ENCODE measurements at places on chromosomes 13 and 19.

- no peak for DNase-seq
Measured at GRCh38 chr19:48558018-48558684, 6.2 kb downstream of the SULT2B1 start.

- no peak for DNase-seq
Measured at GRCh38 chr13:42388326-42388725, 116.4 kb downstream of the AKAP11 start.

DNA sequence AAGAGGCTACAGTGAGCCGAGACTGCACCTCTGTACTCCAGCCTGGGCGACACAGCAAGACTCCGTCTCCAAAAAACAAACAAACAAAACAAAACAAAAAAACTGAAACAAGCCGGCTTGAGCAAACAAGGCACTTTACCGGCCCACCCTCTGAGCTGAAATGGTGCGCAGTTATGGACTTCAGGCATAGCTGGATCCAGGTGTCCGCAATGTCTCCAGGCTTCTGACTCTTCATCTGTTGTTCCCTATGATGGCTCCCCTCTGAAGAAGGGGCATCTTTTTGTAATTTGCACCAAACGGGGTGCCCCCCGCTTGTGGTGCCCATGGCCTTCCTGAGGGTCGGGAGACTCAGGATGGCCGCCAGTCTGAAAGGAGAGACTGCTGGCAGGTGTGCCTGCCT, 6.2 kb downstream of the C2CD4C start:
- DNase-seq, result no peak

DNA sequence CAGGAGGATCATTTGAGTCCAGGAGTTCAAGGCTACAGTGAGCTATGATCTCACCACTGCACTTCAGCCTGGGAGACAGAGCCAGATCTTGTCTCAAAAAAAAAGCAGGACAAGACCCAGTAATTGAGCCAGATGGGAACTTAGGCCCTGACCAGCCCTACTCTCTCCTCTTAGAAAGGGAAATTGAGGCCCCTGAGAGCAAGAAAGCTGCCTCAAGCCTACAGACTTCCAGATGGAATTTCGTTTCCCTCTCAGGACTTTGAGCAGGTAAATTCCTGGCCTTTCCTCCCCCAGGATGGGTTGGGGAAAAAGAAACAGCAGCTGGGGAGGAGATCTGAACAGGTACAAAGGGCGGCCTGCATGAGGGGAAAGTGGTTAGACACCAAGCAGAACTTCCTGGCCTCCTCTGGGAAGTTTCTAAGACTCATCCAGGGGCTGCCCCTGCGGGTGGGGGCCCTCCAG, 3.6 kb upstream of the BCL3 start:
- no peak for DNase-seq

- no peak for DNase-seq
Measured at GRCh38 chr13:54637366-54637765, 1608.8 kb downstream of the OLFM4 start.

- DNase-seq, result no peak
Measured at GRCh38 chr13:53028637-53029203, at the start of gene OLFM4. OLFM4 (plus strand) TSS chr13:53028813; CDS start chr13:53028837, 24 bp downstream.

DNA sequence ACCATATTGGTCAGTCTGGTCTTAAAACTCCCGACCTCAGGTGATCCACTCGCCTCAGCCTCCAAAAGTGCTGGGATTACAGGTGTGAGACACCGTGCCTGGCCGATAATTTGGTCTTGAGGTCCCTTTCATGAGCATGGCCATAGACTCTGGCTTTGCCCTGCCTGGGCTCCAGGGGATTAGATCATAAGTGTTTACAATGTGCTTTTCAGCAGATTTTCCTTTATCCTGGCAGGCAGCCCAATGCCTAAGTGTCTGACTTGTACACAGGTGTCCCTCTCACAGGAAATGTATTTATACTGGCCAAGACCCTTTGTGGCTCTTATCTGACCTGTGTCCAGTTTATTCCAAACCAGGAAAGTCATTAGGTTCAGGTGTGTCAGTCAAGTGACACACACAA, 15.9 kb downstream of the BCAM start:
- DNase-seq, result no peak

DNA sequence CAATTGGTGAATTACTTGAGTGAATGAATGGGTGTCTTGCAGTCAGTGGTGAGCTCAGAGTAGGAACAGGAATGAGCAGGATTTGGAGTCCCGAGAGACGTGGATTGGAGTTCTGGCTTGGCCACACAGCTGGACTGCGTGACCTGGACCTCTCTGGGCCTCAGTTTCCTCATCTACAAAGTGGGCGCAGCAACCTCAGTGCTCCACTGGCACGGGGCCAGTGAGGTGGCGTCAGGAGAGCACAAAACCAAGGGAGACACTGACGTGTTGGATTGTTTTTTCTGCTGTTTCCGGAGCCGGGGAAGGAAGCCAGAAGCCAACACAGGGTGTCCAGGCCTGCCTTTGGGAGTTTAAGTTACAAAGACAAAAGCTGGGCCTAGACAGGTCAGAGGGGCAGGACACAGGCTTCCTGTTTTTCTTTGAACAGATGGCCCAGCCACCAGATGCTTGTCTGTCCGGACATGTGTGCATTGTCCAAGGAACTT, 6.5 kb upstream of the DOCK6 start:
- peak; percentile 29 for DNase-seq

DNA sequence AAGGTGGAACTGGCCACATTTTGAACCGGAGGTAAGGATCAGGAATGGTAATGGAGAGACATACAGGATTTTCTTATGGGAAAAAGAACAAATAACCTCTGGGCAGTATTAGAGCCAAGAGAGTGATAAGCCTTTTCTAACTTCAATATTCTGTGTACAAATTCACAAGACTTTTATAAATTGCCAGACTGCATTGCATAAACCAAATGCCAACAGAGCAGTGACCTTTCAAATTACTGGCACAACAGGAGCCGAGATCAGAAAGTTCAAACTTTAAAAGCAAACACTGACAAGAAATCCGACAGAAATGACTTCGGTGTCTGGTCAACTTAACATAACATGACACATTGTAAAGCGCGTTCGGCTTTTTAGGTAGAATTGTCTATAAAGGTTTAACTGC, 737.1 kb downstream of the GPC5 start:
- no peak for DNase-seq

GRCh38 chr19:45681391-45682015, 10.2 kb downstream of the SNRPD2 start:
- peak; percentile 33 for DNase-seq

DNA sequence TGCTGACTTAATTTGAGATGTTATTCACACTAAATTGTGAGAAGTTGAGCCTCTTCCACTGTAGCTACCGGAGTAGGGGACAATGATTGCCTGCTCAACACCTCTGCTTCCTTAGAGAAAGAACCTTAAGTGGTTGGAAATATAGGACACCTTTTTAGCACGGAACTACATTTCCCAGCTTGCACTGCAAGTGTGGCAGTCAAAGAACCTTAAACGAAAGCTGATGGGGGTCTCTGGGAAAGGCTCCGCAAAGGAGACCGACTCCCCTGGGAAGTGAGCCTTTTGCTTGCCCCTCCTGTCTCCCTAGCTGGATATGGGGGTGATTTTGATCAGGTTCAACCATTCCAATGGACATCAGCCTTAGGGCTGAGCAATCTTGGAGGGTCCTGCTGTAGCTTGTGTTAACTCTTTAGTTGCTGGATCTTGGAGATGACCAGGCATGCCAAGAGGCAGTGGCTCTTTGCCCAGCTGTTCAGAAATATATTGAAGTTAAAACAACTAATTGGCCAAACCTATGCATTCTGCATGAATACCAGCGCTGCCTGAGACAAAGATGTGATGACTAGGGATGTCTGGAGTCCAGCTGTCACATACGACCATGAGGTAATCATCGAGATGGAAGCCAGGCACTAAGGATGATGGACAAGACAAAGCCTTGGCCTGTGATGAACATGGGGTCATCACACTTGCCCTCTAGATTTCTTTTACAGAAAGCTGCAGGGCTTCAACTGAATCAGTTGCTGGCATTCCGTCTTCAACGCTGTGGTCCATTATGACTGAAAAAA, 286.5 kb downstream of the FOXO1 start:
- no peak for DNase-seq

DNA sequence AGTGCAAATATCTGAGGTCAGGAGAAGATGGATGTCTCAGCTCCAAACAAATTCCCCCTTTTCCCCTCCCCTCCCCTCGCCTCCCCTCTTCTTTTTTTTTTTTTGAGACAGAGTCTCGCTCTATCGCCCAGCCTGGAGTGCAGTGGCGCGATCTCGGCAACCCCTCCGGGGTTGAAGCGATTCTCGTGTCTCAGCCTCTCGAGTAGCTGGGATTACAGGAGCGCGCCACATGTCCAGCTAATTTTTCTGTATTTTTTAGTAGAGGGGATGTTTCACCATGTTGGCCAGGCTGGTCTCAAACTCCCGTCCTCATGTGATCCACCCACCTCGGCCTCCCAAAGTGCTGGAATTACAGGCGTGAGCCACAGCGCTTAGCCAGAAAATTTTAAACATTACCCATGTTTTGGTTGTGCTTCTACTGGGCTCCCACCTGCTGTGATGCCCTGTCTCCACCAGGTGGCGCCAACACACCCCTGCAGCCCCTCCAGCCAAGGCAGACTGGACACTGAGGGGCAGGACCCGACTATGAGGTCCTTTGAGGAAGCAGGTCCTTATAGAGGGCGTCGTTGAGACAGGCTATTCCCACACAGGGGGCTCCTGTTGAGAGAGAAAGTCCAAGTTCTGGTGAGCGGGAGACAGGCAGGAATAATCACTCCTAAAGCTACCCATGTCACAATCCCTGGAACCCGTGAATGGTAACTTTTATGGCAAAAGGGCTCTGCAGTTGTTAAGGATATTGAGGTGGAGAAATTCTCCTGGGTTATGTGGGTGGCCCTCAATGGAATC, 6.3 kb downstream of the ERICH4 start:
- DNase-seq, result no peak

DNA sequence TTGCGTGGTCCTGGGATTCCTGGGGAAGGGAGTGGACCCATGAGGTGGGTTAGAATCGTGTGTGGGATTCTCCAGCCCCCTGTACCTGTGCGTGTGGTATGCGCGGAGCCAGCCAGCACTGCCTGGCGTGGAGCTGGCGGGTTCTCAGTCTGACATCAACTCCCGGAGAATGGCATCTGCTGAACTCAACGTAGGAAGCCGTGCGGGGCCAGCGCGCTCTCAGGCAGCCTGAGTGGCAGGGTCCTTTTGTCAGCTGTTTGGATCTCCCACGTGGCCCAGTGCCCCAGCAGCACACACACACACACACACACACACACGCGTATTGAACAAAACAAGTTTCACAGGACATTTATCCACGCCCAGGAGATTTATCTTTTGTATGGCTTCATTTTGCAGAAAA, 28.1 kb downstream of the ATP4B start:
- no peak for DNase-seq

- peak; percentile 96 for DNase-seq
Measured at GRCh38 chr19:44752816-44753625, 4.5 kb downstream of the BCL3 start.

DNA sequence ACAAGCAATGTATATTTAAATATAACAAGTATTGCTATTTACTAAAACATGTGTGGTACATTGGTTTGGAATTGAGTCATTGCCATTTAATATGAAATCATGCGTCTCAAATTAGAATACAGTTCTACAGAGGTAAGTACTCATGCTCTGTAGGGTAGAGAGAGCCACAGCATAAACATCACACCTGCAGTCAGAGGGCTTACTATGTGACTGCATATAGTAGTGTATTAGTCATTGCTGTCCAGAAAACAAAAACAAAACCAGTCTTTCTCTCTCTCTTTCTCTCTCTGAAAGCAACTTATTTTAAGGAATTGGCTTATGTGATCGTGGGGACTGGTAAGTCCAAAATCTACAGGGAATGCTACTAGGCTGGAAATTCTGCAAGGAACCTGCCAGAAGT, 370.3 kb downstream of the GPC5 start:
- no peak for DNase-seq

DNA sequence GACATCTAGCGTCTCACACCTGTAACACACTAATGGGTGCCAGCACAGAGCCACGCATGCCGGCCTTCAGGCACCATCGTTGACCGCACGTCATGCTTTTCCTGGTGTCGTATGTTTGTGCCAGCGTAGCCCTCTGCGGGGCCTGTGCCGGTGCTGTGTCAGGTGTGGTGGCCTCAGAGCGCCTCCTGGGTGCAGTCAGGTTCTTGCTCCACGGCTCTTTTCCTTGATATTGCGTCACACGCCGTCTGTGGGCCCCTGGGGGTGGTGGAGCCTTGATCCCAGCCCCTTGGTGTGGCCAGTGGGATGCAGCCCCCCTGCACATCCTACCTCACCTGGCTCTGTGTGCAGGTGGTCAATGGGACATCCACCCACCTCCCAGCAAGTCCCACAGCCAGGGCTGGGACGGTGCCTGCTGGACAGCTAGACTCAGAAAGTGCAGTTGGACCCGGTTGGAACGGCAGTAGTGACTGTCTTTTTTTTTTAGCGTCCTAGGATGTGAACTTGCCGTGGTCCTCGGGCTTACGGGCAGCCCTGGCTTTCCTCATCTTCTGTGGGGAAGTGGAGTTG, 24.5 kb downstream of the TFDP1 start:
- no peak for DNase-seq

GRCh38 chr19:10290357-10290875, 664 bp downstream of the ICAM5 start:
- DNase-seq, result no peak

DNA sequence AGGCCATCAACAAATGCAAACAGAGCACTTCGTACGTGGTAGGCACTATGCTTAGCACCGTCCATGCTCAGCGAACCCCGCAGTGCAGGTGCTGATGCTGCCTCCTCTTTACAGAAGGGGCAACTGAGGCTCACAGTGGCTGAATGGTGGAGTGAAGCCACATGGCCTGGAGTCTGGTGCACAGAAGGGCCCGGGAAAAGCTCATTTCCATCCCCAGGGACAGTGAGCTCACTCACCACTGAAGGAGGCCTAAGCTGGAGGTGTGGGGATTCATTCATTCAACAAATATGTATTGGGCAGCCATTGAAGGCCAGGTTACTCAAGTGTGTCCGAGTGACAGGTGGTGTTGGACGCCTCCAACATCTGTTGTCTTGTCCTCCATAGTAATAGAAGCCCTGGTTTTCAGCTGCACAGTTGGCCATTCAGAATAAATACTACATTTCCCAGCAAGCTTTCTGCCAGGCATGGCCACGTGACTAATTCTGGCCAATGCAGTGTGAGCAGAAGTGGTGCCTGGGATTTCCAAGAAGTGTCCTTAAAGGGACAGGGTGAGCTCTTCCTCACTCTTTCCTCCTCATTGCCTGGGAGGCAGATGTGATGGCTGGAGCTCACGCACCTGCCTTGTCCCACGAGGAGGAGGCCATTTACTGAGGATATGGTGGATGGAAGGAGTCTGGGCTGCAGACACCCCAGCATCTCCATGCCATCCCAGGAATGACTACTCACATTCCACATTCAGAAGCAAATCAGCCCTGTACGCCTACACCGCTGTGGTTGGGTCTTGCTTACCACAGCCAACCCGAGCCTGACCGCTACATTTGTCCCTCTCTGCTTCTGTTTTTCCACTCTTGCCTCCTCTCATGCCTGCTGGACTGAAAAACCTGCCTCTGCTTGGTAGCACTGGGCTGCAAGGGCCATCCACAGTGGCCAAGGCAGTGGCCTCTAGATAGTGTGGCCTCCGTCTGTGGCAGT, 2.3 kb upstream of the ZNRF4 start:
- no peak for DNase-seq

All from brain pericyte (primary cell).